D341Med (cell line): ENCODE measurements at places on chromosomes 2 and 18.

- no peak for DNase-seq
These were observed 79.0 kb downstream of the HDAC4 start for GRCh38 chr2:239321596-239322415.

DNA sequence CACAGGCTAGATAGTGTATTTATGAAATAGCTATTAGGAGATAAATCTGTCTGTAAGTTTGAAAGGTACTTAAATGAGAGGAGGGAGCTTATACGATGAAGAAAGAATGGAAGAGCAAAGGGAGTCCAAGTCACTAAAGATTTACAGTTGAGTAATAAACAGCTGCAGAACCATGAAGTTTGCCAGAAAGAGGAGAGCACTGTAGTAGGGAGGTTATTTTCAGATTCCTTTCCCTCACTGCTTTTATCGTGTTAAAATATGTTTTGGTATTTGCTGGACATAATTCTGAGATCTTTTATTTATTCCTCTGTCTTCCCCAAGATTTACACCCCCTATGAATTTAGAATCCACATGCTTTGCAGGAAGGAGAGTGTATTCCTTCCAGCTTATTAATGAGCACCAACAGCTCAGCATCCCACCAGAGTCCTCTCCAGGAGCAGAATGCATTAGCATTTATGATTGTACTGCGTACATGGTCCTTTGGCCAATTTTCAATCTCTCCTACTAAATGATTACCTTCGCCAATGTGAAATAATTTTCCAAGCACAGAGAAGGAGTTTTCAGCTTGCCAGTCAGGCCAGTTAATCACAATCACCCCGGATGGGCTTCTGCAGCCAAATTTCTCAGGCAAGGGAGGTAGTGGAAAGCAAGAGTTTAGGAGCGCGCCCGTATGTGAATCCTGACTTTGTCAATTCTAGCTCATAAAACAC, 297.0 kb downstream of the NBAS start:
- no peak for DNase-seq

DNA sequence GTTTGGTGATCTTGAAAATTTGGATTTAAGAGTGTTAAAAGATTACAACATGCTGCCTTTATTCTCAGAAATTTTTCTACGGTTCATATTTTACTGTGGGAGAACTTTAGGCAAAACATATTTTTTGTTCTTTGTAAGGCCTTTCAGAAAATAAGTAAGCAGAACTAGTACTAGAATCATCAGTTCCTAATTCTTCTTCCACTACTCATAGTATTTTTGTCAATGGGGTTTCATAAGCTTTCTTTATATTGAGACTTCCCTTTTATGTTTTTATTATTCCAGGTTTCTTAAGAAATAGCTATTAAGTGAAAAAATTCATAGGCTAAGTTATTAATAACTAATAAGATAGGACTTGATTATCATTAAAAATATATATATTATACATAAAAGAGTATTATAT, 12.4 kb downstream of the UGGT1 start:
- no peak for DNase-seq

GRCh38 chr2:216516730-216517350, 18.2 kb downstream of the RPL37A start:
- peak; percentile 36 for DNase-seq

DNA sequence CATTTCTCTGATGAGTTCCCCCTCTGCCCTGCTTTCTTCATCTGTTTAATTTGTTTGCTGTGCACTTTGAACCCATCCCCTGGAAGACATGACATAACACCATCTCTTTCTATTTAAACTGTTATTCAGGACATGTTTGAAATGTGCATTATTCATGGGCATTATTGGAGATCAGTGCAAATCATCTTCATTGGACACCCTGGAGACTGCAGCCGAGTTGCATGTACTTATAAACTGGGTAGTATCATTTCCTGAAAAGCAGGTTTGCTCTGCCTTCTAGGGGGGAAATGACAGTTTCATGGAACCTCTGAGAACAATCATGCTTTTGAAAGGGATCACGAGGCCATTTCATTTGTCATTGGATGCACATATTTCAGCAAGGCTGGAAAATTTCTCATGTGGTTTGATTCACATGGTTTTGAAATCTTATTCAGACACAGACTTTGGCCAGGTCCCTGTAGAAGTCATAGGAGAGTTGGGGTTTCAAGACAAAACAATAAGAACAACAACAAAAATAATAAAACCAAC, 462.8 kb upstream of the MEX3C start:
- no peak for DNase-seq

- no peak for DNase-seq
These were observed at the start of gene SERPINB2 for GRCh38 chr18:63887424-63887823. TSS of gene SERPINB2 (plus strand) at chr18:63887705. CDS start at chr18:63891445, 3,740 bp downstream.

DNA sequence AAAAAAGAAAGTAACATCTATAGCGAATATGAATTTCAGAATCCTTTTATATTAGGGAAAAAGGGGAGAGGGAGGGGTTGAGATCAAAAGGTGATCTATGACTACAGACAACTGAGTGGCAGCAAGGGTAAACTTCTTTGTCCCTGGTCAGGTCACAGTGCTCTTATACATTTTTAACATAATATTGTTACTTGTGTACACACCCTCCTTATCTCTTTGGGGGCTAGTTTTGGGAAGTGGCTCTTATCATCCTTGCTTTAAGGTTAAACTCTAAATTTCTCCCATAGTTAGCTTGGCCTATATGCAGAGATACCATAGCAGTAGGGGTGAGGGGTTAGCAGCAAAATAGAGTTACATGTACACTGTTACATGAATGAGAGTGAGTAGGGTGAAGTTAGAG, 31.6 kb upstream of the ATG16L1 start:
- DNase-seq = no peak

DNA sequence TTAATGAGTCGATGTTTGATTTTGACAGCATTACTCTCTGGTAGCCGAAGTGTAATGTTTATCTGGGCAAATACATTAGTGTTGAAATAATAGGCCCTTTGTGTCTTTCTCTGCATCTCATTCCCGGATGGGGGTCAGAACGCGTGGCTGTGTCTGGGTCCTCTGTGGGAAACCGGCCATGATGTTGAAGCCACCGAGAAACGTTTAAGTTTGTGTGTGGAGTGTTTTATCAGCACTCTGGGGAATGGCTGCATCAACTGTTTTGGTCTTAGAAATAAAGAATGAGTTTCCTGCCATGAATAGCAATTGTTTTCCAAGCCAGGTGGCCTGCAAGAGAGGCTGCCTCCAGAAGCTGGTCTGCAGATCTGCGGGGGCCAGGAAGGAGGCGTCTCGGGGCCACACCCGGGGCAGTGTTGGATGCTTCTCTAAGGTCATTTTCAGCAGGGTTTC, 69.7 kb downstream of the RNF144A start:
- DNase-seq = no peak

- no peak for DNase-seq
These were observed 50.7 kb downstream of the PIK3C3 start for GRCh38 chr18:42005782-42006181.

DNA sequence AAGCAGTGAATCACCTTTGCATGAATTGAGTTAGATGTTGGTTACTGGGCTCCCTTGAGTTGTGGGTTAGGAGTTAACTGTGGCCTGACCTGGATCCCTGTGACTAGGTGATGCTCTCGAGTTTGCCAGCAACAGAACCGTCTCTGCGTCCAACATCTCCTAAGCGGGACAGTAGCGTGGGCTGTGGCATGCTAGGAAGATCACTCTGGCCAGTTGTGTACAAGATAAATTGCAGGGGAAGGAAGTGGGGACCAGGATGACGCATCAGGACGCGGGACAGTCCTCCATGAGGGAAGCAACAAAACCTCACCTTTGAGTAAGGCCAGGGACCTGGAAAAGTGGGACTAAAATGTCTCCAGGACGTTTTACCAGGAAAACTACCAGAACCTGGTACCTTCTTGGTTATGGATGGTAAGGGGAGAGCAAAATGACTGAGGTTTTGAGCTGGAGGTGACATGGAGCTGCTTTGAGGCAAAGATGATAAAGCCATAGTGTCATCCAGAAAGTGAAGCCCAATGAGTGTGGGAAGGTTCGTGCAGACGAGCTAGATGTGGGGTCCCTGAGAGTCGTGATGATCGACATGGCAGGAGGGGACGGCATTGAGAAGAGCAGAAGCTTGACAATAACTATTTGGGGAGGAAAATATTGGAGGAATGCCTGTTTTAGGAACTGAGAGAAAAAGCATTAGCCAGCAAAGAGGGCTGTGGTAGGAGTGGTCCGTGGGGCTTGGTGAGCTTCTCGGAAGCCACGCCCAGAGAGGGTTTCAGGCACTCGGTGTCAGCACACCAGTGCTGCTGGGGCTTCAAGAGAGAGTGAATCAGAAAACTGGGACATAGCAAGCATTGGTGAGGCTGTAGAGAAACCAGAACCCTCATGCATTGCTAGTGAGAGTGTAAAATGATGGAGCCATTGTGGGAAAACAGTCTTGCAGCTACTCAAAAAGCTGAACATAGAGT, 95.1 kb downstream of the SMAD7 start:
- no peak for DNase-seq

DNA sequence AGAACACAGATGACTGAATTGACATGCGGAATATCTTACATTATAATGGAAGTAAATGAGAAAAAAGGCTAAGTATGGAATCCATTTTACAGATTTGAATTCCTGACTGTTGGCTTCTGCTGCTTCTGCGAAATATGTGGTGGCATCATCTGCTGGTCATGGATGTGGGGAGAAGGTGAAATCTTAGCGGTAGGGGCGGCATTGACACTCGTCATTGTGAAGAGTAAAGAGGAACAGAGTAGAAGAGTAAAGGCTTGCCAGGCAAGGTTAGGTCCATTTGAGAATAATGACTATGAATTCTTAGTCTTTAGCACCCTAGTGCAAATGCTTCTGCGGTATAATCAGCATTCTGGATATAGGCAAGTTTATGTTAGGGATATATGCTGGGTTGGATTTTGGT, 32.4 kb downstream of the ACTR3 start:
- no peak for DNase-seq

DNA sequence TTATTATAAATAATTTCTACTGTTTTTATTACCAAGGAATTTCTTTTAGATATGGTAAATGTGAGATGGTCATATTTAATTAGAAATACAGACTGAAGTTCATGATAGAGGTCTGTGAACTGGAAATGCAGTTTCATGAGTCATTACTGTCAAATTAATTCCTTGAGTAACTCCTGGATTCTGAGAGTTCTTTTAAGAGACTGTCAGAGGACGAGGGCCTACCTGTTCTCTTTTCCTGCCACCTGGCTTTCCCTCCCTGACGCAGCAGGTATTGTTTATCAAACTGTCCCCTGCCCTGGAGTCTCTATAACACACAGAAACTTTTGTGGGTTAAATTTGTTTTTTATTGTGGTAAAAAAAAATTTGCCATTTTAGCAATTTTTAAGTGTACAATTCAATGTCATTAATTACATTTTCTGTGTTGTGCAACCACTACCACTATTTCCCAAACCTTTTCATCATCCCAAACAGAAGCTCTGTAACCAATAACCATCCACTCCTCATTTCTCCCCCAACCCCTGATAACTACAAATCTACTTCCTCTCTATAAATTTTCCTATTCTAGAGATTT, 142.6 kb downstream of the DIS3L2 start:
- DNase-seq = no peak

GRCh38 chr2:236156095-236156859, 11.9 kb downstream of the GBX2 start:
- no peak for DNase-seq

GRCh38 chr2:38692636-38693318, 26.9 kb downstream of the GALM start:
- no peak for DNase-seq

DNA sequence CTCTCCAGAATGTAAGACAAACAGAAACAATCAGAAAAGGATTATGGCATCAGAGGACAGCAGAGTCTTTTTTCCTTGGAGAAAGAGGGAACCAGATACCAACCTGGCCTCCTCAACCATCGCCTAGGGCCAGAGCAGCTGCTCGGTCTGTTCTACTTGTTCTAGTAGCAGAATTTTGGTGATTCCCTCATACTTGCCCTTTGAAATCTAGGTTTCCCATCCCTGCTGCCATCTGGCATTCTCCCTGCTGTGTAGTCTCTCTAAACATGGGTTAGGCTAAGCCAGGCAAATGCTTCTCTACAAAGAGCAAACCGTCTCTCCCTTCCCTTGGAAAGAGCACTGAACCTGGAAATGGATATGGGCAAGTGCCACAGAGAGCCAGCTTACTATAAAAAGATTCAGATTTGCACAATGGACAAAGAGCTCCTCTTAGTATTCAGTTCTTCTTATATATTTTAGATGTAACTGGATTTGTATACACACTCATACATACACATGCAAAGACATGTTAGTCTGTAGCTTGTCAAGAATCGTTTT, 208.6 kb upstream of the ST6GAL2 start:
- DNase-seq = no peak

DNA sequence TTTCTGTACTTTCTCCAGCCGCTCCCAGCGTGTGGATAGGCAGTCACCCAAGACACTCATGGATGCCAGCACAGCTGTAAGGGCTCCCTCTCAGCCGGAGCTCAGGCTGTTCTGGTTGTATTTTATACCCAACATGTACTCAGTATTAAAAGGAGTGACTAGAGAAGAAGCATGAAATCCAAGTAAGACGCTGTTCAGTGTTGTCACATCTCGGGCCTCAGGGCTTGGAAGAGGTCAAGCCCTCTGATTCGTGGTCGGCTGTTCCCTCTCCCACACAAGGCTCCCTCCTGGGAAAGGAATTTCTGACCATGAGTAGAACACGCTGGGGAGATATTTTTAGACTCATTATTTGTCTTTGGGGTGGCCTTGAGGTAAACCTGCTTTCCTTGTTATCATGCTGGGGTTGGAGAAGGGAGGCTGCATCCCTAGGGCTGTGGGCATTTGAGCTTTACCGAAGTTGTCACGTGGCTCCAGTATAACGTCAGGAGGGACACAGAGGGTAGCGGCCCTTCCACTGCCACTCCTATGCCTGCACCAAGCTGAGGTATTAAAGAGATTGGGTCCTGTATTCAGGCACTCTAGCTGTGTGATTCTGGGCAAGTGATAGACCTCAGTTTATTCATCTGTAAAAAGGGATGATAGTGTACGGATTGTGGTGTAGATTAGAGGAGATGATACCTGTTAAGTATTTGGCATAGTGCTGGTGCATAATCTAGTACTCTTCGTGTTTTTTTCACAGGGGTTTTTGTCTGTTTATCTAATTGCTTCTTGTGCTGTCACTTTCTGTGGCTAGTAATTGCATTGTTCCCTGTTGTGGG, 34.1 kb downstream of the HK2 start:
- DNase-seq = no peak

DNA sequence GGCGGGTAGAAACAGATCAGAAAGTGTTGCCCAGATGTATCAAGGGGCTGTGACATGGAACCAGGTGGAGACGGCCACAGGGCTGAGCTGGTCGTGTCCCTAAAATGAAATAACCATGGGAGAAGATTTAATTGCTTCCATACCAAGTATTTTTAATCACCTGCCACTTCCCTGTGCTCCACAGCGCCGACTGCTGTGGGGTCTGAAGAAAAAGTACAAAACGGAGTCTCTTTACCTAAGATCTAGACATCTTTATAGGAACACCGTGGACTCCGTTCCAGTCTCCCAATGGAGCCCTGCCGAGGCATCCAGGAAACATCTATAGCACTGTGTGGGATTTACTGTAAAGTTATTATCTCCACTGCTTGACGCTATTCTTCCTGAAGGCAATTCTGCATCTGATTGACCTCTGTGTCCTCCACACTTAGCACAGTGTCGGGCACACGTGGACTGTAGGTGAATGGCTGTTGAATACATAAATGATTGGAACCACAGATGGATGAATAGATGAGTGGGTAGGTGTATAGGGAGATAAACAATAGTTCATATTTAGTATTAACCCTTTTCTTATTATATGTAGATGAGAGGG, 21.6 kb upstream of the GYPC start:
- no peak for DNase-seq

- DNase-seq = no peak
These were observed 2.8 kb downstream of the DUSP2 start for GRCh38 chr2:96142217-96143113.
